Colonic mucosa (tissue), 4 donors: ENCODE measurements at places on chromosomes 2 and 18. TPM values are rescaled to one million over a fixed set of nuclear protein-coding genes. Genes with fewer than 3 reads are reported as not detected.

GRCh38 chr18:44197832-44198611, 482.7 kb upstream of the SETBP1 start:
- no peaks in the 10 kb centered on the region for H3K27me3 ChIP-seq
- no peak overlapping the region for H3K4me3 ChIP-seq
- DNase-seq = no peak
- no peaks in the 10 kb centered on the region for H3K36me3 ChIP-seq
- H3K27ac ChIP-seq = no peak overlapping the region

DNA sequence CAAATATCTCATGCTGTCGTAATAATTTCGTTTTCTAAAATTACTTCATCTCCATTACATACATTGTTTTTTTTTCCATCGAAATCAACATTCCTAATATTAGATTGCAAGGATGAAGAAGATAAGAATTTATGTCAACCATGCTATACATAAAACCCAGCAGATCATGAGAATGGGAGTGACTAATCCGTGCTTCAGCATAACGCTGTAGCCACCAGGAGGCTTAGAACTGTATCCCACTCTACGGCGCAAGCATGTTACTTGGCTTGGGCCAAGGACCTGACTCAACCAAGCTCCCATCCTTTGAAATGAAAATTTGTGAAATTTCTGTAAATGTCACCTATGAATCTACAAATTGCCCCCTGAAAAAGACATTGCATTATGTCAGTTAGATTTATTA, 392.5 kb downstream of the FIGN start:
- DNase-seq = no peak
- no peak overlapping the region for H3K4me3 ChIP-seq
- H3K36me3 ChIP-seq = no peaks in the 10 kb centered on the region
- no peaks in the 10 kb centered on the region for H3K27me3 ChIP-seq

GRCh38 chr2:85743304-85743978, 10.3 kb upstream of the ATOH8 start:
- H3K36me3 ChIP-seq = no peaks in the 10 kb centered on the region
- no peaks in the 10 kb centered on the region for H3K27me3 ChIP-seq
- H3K4me1 ChIP-seq = peaks cover 10% of the 10 kb centered on the region
- H3K4me3 ChIP-seq = no peak overlapping the region
- no peak for DNase-seq
- H3K27ac ChIP-seq = no peak overlapping the region

GRCh38 chr18:32301976-32302743, 112.3 kb downstream of the MEP1B start:
- H3K4me1 ChIP-seq = peaks cover 4% of the 10 kb centered on the region
- H3K27me3 ChIP-seq = no peaks in the 10 kb centered on the region
- H3K27ac ChIP-seq = no peak overlapping the region
- no peak overlapping the region for H3K4me3 ChIP-seq
- DNase-seq = no peak

GRCh38 chr2:213013979-213014378, 137.4 kb downstream of the IKZF2 start:
- H3K27me3 ChIP-seq = no peaks in the 10 kb centered on the region
- DNase-seq = no peak
- no peak overlapping the region for H3K4me3 ChIP-seq
- no peaks in the 10 kb centered on the region for H3K4me1 ChIP-seq
- H3K36me3 ChIP-seq = no peaks in the 10 kb centered on the region

GIGYF2 gene
- total RNA-seq = 49.3 TPM

NOSTRIN gene
- 37.2 TPM for total RNA-seq

- H3K36me3 ChIP-seq = no peaks in the 10 kb centered on the region
- no peaks in the 10 kb centered on the region for H3K27me3 ChIP-seq
- no peak overlapping the region for H3K4me3 ChIP-seq
- no peak for DNase-seq
- H3K27ac ChIP-seq = no peak overlapping the region
Observed at GRCh38 chr2:192035731-192036442, 158.8 kb downstream of the TMEFF2 start.

- no peak for DNase-seq
- H3K27ac ChIP-seq = peak overlapping the region; percentile 98
- H3K27me3 ChIP-seq = no peaks in the 10 kb centered on the region
- no peaks in the 10 kb centered on the region for H3K4me1 ChIP-seq
- peak overlapping the region; percentile 72 for H3K4me3 ChIP-seq
Observed at GRCh38 chr2:156332284-156332533, 312 bp downstream of the NR4A2 start.

CEP76 gene
- 10.7 TPM for total RNA-seq

CNDP1 gene
- not detected for total RNA-seq

PKP4 gene
- 43.7 TPM for total RNA-seq

- H3K27ac ChIP-seq = no peak overlapping the region
- H3K27me3 ChIP-seq = no peaks in the 10 kb centered on the region
- H3K36me3 ChIP-seq = no peaks in the 10 kb centered on the region
- no peak overlapping the region for H3K4me3 ChIP-seq
Observed at GRCh38 chr18:58714259-58714658, 43.0 kb downstream of the MALT1 start.

DNA sequence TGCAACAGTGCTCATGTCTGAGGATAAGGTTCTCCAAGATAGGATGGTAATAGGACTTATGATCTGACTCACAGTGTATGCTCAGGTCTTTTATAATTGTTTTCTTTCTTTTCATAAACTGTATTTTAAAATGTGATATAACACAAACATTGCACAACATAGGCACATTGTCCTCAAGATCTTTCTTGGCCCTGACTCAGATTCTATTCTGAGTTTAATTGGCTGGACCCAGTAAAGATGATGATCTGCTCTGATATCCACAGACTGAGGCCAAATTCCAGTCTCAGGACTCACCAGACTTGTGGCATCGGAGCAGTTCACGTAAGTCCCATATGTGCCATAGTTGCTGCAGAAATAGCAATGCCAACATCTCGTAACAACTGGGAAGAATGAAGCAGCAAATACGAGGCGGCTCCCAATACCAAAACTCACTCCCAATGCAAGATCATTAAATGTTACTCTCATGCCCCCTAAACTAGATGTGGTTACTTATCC, 448.9 kb upstream of the SLC14A2 start:
- peak overlapping the region; percentile 60 for H3K27ac ChIP-seq
- H3K27me3 ChIP-seq = no peaks in the 10 kb centered on the region
- DNase-seq = peak; percentile 51
- H3K4me3 ChIP-seq = no peak overlapping the region

DNA sequence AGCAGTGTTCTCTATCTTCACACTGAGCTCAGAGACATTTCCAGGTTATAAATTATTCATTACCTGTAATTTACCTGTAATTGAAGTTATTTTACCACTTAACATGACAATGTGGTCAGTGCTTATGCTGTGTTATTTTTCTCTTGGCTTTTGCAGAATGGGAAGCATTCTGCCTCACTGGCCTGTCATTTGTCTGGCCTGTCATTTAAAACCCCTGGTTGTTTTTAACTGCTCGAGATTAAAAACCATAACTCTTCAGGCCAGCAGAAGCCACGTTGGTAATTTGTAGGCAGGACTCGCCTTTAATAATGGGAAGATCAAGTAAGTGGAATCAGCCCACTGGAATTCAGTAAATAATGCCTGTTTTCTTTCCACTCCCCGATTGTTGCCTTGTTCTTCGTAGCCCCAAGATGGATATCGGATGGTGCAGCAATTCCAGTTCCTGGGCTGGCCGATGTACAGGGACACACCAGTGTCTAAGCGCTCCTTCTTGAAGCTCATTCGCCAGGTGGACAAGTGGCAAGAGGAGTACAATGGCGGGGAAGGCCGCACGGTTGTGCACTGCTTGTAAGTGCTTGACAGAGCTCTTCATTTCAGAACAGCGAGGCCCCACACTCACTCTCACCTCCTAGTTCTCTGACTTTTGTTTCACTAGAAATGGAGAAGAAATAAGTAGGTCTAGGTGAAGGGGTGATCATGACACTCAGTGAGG, 222.4 kb upstream of the RAB12 start:
- no peaks in the 10 kb centered on the region for H3K36me3 ChIP-seq
- H3K27me3 ChIP-seq = no peaks in the 10 kb centered on the region
- no peak overlapping the region for H3K27ac ChIP-seq
- H3K4me3 ChIP-seq = no peak overlapping the region

RBM44 gene
- total RNA-seq = 0.35 TPM

TXNDC2 gene
- not detected for total RNA-seq

C2orf78 gene
- total RNA-seq = not detected

DNA sequence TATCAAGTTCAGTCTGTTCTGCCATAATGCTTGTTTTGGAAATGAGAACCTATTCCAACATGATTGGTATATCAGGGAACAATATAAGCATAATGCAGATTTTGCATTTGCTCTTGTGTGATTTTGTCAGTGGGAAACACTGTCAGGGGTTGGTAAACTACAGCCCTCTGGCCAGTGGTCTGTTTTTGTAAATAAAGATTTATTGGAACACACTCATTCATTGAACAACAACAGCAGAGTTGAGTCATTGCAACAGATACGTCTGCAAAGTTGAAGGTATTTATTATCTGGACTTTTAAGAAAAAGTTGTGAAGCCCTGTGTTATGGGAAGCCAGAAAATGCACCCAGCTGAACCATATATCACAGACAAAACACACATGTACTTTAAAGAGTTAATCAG, 83.1 kb downstream of the MCFD2 start:
- no peak for DNase-seq
- no peaks in the 10 kb centered on the region for H3K4me1 ChIP-seq
- no peak overlapping the region for H3K4me3 ChIP-seq
- H3K27me3 ChIP-seq = no peaks in the 10 kb centered on the region
- H3K27ac ChIP-seq = no peak overlapping the region

GRCh38 chr2:73987109-73987947, 2.6 kb downstream of the TET3 start:
- no peaks in the 10 kb centered on the region for H3K27me3 ChIP-seq
- peaks cover 28% of the 10 kb centered on the region for H3K4me1 ChIP-seq
- peak overlapping the region; percentile 7 for H3K4me3 ChIP-seq
- H3K36me3 ChIP-seq = no peaks in the 10 kb centered on the region
- H3K27ac ChIP-seq = no peak overlapping the region
- peak; percentile 67 for DNase-seq

CCDC74A gene
- 4.1 TPM for total RNA-seq

DNA sequence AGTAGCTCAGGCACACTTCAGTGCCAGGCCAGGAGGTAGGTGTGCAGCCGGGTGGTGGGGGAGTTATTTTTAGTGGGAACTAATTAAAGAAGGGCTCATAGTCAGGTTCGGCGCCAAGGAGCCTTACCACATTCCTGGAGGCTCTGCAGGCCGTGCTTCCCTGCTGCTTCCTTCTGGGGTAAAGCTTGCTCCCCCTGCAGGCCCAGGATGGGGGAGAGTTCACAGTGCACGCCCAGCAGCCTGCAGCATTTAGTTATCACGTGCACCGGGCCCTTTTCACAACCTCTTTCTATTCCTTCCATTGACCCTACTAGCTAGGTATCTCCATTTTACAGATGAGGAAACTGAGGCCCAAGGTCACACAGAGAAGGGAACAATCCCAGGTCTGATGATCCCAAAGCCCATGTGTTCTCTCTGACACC, 2.5 kb downstream of the KCNF1 start:
- DNase-seq = peak; percentile 46
- no peak overlapping the region for H3K4me3 ChIP-seq
- no peak overlapping the region for H3K27ac ChIP-seq
- no peaks in the 10 kb centered on the region for H3K4me1 ChIP-seq
- peaks cover 28% of the 10 kb centered on the region for H3K27me3 ChIP-seq

- no peak overlapping the region for H3K4me3 ChIP-seq
- no peaks in the 10 kb centered on the region for H3K36me3 ChIP-seq
- no peaks in the 10 kb centered on the region for H3K4me1 ChIP-seq
- no peaks in the 10 kb centered on the region for H3K27me3 ChIP-seq
- no peak overlapping the region for H3K27ac ChIP-seq
- no peak for DNase-seq
Observed at GRCh38 chr2:67564076-67564475, 166.9 kb downstream of the ETAA1 start.

DNA sequence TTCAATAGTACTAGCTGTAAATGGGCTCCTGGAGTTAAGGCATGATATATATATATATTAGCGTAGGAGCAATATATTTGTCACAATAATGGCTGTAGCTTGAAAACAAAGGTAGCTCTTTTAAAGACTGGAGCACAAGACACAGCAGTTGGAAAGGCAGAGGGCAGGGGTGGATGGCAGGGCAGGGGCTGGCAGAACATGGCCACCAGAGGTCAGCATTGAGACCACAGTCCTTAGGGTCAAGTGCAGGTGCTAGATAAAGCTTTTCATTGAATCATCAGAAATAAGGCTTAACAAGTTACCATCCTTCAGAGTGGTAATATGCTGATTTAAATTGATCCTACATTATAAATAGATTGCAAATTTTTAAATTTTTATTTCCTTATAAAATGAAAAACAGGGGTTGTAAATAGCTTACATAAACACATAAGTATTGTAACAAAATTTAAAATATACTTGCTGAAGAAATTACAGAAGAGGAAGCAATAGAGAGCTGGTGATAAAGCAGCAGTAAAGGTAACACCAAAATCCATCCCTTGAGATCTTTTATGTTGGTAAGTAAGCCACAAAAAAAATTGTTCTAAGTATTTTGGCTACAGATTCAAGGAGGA, 161.2 kb upstream of the PIEZO2 start:
- peak; percentile 31 for DNase-seq
- H3K4me3 ChIP-seq = no peak overlapping the region
- H3K36me3 ChIP-seq = no peaks in the 10 kb centered on the region

- H3K4me3 ChIP-seq = peak overlapping the region; percentile 48
- no peaks in the 10 kb centered on the region for H3K36me3 ChIP-seq
- H3K27me3 ChIP-seq = peaks cover 40% of the 10 kb centered on the region
Observed at GRCh38 chr2:10079266-10079869, 843 bp downstream of the CYS1 start.

DNA sequence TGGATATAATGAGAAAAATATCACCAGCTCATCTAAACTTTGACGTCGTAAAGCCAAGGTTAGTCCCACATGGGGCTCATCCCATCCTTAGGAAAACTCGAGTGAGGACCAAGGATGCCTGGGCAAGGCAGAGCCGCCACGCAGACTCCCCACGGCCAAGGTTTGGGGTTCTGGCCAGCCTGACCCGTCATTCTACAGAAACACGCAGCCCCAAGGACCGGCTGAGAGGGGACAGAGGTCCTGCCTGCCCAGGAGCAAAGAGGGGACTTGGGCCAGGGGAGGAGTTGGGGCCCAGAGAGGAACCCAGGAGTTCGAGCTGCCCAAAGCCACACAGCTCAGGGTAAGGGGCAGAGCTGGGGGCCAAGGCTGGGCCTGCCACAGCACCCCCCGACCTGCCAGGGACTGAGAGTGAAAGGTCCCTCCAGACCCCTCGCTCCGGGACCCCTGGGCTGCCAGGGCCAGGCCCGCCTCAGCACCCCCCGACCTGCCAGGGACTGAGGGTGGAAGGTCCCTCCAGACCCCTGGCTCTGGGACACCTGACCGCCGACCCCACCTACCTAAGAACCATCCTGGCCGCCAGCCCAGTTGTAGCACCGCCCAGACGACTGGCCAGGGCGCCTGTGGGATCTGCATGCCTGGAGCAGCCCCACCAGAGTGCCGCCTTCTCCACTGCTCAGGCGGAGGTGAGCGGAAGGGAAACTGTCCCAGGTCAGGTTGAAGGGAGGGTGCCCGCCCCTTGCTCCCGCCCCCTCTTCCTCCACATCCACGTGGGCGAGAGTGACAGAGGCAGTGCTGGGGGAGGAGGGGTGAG, at the start of gene PDCD1:
Gene PDCD1, minus strand, starts transcription at position 689 of the 811 bp plus-strand sequence. Its CDS starts 56 bp downstream, at position 633.
- peak within 1 kb of the TSS; percentile 19 for H3K27ac ChIP-seq
- no peaks in the 10 kb centered on the region for H3K36me3 ChIP-seq
- H3K4me3 ChIP-seq = peak within 1 kb of the TSS; percentile 2
- H3K4me1 ChIP-seq = peaks cover 3% of the 10 kb centered on the region
